ENCODE measurements at places on chromosomes 6 and 20.

DNA sequence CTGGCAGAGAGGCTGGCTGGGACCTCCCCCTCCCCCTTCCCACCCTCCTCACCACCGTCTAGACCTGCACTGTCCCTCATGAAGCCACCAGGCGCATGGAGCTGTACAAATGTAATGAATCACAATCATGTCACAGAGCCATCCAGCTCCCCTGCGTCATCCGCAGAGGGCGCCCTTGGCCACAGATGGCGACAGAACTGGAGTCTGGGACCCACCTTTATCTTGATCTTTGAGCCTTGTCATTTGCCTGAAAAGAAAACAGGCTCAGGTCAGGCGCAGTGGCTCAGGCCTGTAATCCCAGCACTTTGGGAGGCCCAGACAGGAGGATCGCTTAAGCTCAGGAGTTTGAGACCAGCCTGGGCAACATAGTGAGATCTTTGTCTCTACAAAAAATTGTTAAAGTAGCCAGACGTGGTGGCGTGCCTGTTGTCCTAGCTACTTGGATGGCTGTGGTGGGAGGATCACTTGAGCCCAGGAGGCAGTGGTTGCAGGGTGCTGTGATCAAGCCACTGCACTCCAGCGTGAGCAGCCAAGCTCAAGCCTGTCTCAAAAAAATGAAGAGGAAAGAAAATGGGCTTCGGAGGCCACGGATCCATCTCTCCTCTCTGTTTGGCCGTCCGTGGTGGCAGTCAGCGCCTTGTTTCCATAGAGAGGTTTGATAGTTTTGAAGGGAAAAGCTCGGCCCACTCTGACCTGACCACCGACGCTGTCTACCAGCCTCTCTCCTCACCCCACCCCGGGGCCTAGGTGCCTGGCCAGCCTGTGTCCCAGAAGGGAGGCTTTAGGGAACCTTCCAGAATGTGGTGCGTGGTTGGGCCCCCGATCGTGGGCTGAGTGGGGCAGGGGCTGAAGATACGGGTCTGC, 6.2 kb downstream of the COL9A3 start:
- DNase-seq, result peak; percentile 48

DNA sequence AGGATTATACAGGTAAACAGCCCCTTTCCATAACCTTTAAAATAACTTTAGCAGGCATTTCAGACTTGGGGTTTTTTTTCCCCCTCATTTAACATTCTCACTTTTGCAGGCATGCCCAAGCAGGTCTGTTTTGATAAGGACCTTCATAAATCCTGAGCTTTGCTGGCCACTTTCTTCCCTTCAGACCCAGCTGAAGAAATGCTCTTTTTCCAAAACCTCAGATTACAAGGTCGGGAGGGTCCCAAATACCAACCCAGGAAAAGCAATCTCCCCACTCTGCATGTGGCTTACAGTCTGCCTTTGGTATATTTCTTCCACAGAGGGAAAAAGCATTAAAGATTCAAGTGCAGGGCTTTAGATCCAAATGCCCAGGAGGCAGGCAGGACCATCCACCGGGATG, 6.8 kb downstream of the NFATC2 start:
- DNase-seq, result no peak

DNA sequence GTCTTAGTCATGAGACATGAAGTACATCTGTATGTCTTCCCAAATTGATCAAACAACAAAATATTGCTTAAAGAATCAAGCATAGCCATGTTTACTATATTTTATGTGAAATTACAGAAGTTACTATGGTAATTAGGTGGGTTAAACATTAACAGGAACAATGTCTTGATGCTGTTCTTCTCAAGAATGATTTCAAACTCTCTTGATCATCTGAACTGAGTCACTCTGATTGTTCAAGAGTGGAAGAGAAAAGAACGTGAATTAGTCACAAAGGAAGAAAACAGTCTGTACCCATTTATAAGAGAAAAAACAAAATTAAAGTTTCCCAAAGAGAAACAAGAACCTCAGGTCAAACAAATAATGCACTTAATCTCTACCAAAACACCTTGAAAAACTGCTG, 62.2 kb upstream of the NUP153 start:
- no peak for DNase-seq

DNA sequence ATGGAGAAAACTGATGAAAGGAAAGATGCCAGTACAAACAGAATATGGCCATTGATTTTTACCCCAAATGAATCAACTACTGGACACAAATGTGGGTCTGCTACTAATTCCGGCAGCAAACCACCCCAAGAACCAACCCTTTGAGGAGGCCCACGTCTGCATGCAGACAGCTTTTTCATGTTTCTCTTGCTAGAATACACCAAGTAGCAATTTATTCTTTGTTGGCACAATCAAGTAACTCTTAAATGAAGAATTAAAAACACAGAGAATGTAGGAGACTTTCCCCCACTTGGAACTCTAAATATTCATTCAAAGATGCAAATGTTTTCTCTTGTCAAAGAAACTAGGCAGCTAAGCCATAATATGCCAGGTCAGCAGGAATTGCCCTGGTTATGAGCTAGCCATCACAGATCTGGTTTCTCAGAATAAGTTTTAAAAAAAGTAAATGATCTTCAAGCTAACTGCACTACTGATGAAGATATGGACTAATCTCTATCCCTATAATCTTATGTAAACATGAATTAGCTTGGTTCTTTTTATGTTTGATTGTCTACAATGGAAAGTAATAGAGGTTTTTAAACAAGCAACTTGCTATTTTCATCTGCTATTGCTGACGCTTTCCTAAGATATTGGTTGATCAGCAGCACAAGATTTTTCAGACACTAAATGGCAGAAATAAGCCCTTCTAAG, 163.1 kb upstream of the THEMIS start:
- no peak for DNase-seq

- no peak for DNase-seq
Observed at GRCh38 chr20:39067526-39068216, 105.5 kb downstream of the DHX35 start.

DNA sequence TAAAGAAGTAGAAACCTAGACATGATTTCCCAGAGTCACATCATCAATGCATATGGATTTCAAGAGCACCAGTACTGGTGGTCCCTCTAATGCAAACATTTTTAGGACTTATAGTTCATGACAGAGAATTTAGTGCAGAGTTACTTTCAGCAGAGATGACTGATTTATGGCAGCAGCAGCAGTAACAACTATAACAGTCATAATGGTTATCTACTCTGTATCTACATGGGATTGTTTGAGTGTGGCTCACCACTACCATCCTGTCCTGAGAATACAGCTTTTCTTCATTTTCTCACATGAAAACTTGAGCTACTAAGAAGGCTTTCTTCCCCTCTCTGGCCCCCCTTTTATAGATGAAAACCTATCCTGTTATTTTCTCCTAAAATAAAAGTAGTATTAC, 128.5 kb upstream of the ENPP5 start:
- no peak for DNase-seq

GRCh38 chr6:27605401-27606342, 132.8 kb upstream of the ZNF184 start:
- no peak for DNase-seq

DNA sequence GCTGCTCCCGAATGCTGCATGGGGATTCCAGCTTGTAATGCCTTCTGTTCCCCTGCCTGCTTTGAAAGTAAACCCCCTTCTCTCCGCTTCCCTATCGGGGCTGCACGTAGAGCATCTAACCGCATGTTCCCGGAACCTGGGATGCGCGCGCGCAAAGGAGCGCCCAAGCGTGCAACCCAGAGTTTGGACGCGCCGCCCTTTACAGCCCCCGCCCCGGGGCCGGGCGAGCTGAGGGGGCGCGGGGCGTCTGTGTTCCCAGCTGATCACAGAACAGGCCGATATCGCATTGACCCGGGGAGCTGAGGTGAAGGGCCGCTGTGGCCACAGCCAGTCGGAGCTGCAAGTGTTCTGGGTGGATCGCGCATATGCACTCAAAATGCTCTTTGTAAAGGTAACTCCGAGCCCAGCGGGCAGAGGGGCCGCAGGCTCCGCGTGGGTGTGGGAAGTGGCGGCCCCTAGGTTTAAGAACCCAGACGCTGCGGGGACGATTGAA, 1.4 kb downstream of the LAMP5 start:
- no peak for DNase-seq

GRCh38 chr6:167839755-167840154, 13.0 kb downstream of the AFDN start:
- no peak for DNase-seq

DNA sequence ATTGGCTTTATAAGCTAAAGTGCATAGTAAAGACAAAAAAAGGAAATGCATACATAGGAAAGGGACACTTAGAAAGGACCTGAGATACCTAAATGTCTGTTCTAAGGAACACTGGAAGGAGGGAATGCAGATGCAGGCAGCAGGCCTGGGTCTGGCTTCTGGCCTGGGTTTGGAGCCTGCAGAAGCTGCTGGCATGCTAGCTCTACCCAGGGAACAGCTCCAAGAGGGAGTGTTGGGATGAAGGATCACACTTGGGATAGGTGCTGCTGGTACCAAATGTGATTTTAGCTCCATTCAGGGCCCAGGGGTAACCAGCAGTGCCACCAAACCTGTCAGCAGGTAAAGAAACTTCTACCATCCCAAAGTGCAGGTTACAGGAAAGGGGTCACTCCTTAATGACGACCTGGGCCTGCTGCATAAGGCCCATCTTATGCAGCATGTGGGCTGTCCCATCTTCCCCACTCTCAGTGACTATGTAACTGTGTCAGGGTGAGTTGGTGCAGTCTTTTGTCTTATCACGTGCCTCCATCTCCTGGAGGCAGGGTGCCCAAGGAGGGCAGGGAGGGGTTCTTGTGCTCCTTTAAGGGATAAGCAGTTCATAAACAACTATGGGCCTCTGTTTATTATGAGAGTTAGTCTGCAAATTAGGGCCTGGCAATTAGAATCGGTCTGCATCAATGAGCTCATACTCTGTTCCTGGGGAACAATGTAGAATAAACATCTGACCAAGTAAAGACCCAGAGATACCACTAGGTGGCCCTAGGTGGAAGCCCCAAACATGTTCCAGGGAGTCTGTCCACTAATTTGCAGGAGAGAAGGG, 26.9 kb downstream of the DDX27 start:
- no peak for DNase-seq

DNA sequence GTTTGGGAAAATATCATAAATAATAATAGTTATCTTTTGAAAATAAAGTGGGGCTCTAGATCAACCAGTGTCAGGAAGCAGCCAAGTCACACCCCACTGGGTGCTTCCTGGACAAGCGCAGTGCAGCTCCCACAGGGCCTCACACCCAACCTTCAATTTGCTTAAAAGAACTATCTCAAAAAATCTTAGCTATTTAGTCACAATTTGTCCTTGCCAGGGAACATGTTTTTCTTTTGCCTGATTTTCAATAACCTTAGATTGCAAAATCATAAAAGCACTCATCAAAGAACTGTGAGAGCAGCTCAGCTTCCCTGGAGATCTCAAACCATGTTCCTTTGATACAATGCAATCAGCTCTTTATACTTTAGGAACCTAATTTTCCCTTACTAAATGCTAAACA, 1.6 kb upstream of the NCOA7 start:
- DNase-seq, result no peak

GRCh38 chr6:2558098-2558680, 192.5 kb downstream of the MYLK4 start:
- no peak for DNase-seq

DNA sequence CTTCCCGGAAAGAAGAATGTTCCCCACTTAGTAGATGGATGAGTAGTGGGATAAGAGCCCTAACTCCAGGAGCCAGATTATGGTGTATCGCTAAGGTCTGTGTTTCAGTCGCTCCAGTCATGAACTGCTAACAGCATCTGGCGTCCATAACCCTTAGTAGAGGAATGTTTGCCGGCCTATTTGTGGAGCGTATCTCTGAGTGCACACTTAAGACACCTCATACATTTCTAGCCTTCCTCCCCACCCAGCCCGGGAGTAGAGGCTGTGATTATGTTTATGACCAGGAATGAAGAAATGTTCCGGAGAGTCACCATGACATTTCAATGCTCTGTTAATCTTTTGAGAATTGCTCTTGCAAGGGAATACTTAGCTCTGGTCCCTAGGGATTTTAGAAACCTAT, 251.1 kb upstream of the SOX4 start:
- no peak for DNase-seq

GRCh38 chr6:93453956-93454355, 34.6 kb upstream of the EPHA7 start:
- no peak for DNase-seq

- DNase-seq, result peak; percentile 66
Observed at GRCh38 chr20:58173930-58174707, 54.3 kb downstream of the ANKRD60 start.

- no peak for DNase-seq
Observed at GRCh38 chr6:7916959-7917358, 6.4 kb upstream of the TXNDC5 start.

DNA sequence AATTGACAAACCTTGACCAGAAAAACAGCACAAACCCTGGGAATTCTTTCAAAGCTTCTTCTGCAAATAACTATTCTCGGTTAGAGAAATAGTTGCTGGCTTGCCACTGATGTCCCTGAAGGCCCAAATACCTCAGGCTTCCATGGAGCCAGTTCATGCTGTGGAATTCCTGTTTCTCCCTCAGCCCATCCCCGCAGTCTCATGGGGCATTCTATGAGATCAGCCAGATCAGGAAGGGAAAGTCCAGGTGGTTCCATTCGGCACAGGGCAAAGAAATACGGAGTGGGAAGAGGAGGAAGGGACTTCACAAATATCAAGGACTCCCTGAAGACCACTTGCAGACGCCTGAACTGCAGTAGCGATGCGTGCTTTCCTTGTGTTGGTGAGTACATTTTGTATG, 63.3 kb downstream of the MYLK4 start:
- DNase-seq, result peak; percentile 35

- no peak for DNase-seq
Observed at GRCh38 chr6:133247581-133247980, 6.4 kb downstream of the EYA4 start.

DNA sequence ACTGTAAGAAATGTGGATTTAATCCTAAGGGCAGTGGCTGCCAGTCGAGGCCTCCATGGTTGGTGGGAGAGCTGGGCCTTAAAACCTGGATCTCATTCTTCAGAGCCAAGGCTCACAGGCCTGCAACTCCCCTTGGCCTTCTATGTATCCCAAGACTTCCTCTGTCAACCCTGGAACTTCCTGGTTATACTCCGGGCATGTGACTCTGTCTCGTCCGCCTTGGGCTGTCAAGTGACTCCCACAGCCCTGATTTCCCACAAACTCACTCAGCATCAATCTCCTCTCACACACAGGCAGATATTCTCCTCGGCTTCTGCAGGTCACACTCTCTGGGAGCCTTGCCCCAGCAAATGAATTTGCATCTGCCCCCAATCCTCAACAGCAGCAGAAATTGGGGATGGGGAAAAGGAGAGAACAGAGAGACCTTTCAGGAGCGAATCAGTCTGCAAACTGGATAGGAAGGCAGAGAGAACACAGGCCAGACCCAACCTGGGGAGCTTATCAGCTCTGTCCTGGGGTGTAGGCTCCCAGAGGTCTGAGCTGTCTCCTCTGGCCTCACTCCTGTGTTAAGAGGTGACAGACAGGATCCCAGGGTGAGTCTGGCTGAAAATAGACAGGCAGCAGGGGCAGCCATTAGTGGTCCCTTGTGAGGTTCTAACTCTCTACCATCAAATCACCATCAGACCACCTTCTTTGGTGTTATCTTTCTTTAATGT, 30.4 kb upstream of the PREX1 start:
- no peak for DNase-seq

DNA sequence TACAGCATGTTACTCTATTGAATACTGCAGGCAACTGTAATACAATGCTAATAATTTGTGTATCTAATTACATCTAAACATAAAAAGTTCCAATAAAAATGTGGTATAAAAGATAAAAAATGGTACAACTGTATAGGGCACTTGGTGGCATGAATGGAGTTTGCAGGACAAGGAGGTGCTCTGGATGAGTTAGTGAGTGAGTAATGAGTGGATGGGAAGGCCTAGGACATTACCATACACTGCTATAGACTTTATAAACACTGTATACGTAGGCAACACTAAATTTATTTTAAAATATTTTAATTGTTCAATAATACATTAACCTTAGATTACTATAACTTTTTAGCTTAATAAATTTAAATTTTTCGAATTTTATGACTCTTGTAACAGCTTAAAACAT, 579.6 kb upstream of the MAN1A1 start:
- DNase-seq, result no peak

Measured in femur (tissue), 1 donor.